ENCODE measurements at places on chromosomes 1 and 21.

DNA sequence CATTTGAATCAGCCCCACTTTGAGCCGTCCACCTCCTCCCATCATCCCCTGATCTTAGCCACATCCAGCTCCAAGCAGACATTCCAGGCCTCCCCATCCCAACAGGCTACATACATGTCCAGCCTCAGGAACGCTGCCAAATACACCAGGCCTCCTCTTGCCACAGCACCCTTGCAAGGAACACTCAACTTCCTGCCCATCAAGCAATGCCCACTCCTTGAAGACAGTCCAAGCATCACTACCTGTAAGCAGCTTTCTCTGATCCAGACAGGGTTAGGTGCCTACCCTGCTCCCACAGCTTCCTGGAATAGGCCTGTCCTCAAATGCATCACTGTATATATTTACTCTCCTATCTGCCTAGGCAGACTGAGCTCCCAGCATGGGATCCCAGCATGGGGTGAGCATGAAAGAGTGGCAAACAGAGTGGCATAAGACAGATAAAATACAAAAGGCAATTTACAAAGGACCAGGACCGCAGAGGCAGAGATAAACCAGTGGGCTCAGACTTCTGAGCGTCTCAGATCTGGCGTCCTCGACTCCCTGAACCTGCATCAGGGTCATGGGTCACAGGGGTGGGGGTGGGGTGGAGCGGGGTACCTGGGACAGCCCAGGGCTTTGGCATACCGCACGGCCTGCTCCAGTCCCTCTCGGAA lies 816 bp downstream of the HYI start:
- no peak for DNase-seq

DNA sequence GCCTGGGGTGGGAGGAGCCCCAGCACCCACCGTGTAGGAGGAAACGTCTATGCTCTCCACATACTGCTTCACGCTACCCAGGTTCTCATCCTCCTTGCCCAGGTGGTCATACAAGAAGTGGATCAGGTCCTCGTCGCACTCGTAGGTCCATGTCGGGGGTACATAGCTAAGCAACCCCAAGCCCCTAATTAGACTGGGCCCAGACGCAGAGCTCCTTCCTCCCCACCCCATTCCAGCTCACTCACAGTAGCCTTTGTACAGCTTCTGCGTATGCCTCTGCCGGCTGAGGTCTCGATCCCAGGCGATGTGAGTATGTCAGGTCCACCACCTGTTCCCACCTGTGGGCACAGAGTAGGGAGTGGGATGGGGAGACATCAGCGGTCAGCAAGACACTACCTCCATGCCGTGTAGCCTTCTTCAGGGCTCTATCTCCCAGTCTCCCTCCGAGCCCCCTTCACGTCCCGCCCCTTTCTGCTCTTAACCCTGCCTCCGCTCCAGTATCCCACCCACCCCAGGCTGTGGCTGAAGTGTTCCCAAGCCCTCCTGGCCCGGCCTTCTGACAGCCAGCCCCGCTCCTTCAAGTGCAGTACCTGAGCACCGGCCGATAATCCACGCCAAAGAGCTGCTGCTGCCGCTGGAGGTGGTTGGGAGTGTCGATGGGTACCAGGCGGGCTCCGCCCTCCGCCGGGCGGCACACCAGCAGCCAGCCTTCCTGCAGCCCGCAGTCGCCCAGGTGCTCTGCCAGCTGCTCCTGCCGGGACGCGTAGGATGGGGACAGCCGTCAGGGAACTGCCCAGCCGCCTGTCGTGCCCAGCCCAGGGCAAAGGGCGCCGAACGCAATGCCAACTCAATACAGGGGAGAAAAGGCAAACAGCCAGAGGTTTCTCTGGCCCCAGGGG lies 919 bp downstream of the HECTD3 start:
- peak; percentile 16 for DNase-seq

DNA sequence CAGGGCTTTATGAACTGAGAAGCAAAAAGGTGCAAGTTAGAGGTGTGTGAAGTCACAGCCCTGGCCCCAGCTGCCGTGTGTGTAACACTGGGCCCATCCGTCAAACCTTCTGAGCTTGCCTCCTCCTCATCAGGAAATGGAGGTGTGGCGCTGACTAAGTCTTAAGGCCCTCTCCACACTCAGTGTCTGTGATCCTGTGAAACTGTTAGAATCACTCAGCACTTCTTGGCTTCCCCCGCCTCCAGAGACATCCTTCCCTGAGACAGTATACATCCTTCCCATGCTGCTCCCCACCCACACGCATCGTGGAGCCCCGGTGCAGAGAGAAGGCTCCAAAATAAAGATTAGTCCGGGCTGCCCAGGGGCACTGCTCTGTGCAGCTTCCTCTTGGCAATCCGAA lies 33.3 kb downstream of the LRP8 start:
- DNase-seq = peak; percentile 19

GRCh38 chr1:159756397-159756796 lies 24.4 kb upstream of the DUSP23 start:
- no peak for DNase-seq
